ENCODE measurements at places on chromosomes 2 and 18.

DNA sequence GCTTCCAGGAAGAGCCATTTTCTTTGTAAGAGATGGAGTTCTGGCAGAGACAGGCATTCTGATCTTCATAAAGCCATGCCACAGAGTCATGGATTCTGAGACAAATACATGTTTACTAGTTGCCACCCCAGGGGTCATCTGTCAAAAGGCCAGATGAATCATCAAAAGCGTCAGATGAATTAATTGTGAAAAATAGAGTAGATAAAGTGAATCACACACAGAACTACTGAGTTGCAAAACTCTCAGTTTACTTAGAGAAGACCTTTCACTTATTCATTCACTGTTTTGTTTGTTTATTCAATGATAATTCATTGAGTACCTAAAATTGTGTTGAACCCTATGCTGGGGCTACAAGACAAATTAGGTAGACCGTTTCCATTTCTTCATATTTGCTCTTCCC, 157.7 kb upstream of the SERPINE2 start:
- no peak for DNase-seq

DNA sequence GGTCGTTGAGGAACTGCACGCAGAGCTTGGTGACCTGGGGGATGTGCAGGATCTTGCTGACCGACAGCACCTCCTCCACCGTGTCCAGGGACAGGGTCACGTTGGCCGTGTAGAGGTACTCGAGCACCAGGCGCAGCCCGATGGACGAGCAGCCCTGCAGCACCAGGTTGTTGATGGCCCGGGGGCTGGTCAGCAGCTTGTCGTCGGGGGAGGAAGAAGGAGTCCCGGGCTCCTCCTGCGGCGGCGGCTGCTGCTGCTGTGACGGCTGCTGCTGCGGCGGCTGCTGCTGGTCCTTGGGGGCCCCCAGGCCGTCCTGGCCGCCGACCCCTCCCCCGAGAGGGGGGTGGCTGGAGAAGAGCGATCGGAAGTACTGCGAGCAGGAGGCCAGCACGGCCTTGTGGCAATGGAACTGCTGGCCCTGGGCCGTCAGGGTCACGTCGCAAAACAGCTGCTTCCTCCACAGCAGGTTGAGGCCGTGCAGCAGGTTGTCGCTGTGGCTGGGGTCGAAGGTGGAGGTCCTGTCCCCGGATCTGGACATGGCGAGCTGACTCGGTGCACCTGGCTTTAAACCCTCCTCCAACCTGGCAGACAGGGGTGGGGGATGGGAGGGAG, 2.7 kb downstream of the KLHL14 start:
- DNase-seq: no peak

GRCh38 chr2:105675841-105676240, 68.9 kb upstream of the NCK2 start:
- DNase-seq: no peak

DNA sequence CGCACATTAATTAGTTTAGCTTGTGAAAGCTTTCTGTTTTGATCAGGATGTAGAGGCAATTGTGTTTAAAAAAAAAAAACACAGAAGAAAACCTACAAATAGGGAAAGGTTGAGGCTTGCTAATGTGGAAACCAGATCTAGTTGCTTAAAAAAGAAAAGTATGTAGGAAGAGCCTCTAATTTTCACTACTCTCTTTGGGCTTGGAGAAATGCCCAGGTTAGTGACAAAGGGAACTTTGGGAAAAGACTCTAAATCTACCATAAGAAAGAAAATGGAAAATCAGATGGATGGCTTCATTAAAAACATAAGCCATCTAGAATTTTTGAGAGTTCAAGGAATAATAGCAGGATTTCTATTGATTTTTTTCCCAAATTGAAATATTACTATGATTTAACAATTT, 47.3 kb upstream of the SLC38A11 start:
- no peak for DNase-seq

- DNase-seq: no peak
Observed at GRCh38 chr2:181041661-181042060, 61.3 kb downstream of the UBE2E3 start.

DNA sequence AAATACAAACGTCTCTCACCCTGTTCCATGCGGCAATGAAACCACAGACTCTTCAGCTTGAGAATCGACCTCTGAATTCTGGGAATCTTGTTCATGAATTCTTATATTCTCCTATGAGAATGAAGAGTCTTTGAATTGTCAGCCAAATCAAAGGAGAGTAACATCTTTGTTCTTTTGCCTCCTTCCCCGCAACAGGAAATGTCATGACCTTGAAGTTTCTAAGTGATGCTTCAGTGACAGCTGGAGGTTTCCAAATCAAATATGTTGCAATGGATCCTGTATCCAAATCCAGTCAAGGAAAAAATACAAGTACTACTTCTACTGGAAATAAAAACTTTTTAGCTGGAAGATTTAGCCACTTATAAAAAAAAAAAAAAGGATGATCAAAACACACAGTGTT, 21.8 kb downstream of the TNFAIP6 start:
- DNase-seq: no peak

- no peak for DNase-seq
Observed at GRCh38 chr2:38622210-38622609, 19.5 kb upstream of the HNRNPLL start.

DNA sequence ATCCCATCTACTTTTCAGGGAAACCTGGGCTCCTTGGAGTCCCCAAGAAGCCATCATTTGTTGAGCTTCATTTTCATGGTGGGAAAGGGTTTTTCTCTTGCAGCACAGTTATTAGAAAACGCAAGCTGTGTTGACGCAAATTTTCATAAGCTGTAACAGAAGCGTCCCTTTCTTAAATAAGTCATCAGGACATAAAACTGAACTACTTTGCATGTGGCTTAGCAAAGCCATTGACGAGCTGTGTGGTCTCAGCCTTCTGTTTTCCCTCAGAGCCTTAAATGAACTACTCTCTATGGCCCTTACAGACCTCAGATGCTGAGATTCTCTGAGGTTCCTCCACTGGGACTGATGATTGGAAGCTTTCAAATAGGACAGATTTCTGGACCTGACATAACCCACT, 85.1 kb downstream of the ARL4C start:
- DNase-seq: no peak

DNA sequence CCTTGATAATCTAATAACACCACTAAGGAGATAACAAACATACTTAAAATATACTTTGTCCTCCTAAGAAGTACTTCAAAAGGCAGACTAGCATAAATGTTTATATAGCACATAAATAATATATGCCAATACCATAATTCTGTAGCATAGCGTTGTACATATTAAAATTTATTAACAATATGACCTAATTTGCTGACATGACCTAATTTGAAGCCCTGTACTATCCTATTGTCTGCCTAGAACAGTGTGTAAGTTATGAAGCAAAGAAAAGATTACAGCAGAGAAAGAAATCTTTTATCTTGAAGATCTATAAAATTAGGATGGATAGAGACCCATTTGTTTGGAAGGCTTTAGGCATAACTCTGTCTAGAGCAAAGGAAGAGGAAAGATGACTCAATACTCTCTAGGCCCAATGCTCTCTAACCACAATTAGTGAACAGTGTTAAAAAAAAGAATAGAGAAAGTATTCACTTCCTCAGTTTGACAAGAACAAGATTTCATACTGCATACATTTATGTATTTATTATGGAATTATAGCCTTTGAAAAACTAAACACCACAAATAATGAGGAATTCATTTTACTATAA, 231.3 kb downstream of the ZRANB3 start:
- no peak for DNase-seq

DNA sequence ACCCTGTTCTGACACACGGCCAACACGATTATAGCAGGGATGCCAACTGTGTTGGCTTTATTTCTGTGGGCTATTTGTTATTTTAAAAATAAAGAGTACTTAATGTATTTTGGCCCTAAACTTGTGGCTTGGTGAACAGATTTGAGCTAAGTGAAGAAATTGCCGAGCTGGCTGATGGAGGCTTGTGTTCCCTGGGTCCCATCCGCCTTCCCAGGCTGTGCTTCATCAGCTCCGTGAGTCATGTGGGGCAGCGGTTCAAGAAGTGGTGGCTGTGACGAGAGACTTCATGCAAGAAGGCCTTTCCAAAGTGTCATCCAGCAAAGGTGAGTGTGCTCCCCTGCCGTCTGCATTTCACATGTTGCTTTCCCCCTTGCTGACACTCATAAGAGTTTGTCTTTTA, 73.6 kb upstream of the NCK2 start:
- no peak for DNase-seq

DNA sequence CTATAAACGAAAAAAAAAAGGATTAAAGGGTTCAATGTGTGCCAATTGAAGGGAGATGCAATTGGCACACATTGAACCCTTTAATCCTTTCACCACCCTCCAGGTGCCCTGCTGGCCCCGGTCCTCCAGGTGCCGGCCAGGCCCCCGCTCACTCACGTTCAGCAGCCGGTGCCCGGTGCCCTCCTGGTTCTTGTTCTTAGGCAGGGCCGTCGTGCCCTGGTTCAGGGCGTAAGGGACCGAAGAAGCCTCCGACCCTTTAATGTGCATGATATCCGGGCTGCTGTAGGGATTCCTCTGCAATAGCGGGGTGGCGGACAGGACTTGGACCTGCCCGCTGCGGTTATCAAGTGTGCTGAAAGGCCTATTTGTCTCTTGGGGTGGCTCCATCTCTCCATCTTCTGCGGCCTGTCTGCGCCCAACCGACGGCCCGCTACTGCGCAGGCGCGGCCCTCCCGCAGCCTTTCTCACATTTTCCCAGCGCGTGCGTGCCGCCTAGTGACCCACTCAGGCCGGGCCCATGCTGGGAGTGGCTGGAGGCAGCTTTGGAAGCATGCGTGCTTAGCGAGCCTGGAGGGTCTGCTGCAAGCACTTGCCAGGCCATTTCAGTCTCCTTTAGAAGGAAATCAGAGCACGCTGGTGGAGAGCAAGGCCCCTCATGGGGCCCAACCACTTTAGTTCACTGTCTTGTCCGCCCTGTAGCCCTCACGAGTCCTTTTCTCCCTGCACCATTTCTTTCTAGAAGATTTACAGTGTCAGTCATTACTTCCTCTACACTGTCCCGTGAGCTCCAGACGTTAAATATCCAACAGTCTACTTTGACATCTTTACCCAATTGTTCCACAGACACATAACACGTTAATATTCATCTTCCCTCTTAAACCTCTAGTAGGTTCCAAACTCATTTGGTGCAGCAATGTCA, 24.3 kb downstream of the TMEM237 start:
- no peak for DNase-seq

DNA sequence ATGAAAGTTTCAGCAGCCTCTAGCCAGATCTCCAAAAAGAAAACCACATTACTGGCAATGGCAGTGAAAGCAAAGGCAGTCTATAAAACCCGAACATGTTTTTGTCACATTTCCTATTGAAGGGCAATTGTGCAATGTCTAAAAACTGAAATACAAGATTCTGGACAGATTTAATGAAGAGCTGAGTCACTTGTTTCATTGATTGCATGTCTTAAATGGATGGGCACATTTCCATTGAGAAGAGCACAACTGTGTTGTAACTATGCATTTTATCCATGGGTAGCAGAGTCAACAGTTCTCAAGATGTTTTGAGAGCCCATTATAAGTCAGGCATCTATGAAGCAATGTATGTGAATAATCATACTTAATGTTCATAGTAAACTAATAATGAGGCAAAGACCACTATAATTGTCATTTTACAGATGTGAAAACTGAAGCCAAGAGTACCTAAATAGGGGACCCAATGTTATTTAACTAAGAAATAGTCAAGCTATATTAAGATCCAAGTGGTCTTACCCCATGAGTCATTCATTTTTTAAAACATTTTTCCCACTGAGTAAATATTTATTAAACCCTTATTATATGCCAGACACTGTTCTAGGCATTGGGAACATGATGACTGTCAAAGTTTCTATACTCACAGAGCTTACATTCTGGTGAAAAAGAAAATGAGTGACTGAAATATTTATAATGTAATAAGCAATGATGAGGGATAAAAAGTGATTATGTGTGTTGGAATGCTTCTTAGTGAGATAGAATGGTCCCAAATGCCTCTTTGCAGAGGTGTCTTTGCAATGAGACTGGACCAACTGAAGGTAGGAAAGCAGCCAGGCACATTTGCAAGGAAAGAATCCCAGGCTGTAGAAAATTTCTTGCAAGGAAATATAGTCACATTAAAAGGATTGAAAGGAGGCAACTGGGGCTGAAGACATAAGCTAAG, 818.9 kb upstream of the ACVR2A start:
- DNase-seq: no peak

DNA sequence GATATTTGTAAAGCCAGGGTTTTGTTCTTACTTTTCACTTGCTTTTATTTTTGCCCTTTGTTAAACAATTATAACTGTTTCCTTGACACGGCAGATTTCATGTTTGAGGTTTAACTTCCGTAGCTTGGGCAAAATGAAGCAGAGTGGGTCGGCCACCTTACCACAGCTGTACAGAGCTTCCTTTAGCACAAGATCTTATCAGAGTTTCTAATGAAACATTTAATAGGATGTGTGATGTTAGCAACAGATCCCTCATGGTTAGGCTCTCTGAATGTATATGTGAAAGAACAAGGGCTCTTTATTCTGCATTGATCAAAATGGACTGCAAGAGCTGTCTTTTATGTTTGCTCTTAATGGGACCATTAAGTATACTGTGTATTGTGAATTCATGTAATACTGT, 22.3 kb downstream of the RNF125 start:
- no peak for DNase-seq

- DNase-seq: no peak
Observed at GRCh38 chr18:32958746-32959145, 185.9 kb upstream of the KLHL14 start.

DNA sequence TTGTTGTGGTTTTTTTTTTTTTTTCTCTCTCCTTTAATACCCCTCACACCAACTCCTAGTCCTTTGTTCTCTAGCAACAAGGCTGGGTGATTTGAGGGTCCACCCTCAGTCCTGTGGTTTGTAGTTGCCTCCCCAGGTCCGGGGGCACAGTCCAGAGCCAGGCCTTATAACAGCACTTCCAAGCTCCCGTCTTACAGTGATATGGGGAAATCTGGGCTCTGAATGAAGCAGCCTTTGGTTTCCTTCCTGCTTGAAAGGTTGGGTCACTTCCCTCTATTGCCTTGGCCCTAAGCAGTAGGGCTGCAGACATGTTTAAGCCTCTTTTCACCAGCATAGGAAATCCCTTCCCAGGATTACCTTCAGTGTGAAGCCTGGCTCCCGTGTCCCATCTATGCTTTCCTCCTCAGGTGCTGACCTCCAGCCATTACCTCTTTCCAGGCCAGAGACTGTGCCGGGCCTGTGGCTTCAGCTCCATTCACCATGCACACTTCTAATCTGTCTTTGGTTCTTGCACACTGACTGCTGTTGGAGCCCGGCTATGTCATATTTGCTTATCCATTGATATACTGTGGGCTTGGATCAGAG, 21.2 kb upstream of the NTSR2 start:
- DNase-seq: no peak

DNA sequence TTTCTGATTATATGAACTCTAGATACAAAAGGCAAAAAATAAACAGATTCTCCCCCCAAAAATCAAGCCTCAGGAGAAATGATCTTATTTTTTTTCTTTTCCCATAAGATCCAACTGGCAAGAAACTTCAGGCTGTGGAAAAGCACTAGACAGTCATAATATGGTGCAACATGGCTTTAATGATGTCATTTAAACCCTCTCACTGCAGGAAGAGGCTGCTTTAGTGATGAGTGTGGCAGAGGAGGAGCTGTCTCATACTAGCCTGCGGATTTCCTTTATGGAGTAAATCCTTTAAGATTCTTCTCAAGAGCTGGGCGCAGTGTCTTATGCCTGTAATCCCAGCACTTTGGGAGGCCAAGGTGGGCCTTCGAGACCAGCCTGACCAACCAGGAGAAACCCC, 83.3 kb upstream of the CD28 start:
- DNase-seq: peak; percentile 85
